ENCODE measurements at places on chromosomes 5 and 9. TPM values are rescaled to one million over a fixed set of nuclear protein-coding genes. Genes with fewer than 3 reads are reported as not detected.

The DOK3 gene
- polyA plus RNA-seq = 3.9 TPM

DNA sequence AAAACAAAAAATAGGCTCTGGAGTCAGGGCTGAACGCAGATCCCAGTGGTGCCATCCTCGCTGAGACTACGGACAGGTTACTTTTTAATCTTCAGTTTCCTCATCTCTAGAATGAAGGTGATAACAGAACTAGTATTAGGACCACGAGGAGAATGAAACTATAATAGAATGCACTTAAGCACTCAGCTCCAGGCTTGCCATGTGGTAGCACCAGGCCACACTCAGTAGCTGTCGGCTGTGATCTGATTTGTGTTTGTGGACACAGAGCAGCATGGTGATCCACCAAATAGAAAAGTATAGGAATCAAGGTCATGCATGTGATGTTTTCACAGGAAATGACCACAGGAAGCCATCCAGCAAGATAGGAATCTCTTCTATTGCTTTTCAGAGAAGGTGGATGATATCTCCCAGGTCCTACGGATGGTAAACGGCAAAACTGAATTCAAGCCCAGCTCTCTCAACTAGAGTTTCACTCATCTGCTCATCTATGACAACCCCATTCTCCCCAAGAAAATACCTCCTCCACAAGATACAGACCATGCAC is 498.0 kb downstream of the SPOCK1 start:
- DNase-seq = no peak

- no peak for DNase-seq
Measured at GRCh38 chr9:97689401-97690180, 7.5 kb downstream of the XPA start.

The NKD2 gene
- 25.3 TPM for polyA plus RNA-seq

GRCh38 chr9:75083188-75083970 is 4.6 kb downstream of the NMRK1 start:
- no peak for DNase-seq

The MOB3B gene
- 22.1 TPM for polyA plus RNA-seq

The ENTREP1 gene
- polyA plus RNA-seq = 2.9 TPM

The RANBP3L gene
- polyA plus RNA-seq = 0.29 TPM

- DNase-seq = no peak
Measured at GRCh38 chr5:103295871-103296270, 37.3 kb downstream of the MACIR start.

The PTGES gene
- 5.9 TPM for polyA plus RNA-seq

GRCh38 chr9:13705373-13705772 is 425.9 kb upstream of the MPDZ start:
- DNase-seq = no peak

The NMUR2 gene
- polyA plus RNA-seq = not detected

The OTP gene
- not detected for polyA plus RNA-seq

The SYNPO gene
- polyA plus RNA-seq = 93.2 TPM

- no peak for DNase-seq
Measured at GRCh38 chr9:135254176-135255032, 166.9 kb downstream of the OLFM1 start.

DNA sequence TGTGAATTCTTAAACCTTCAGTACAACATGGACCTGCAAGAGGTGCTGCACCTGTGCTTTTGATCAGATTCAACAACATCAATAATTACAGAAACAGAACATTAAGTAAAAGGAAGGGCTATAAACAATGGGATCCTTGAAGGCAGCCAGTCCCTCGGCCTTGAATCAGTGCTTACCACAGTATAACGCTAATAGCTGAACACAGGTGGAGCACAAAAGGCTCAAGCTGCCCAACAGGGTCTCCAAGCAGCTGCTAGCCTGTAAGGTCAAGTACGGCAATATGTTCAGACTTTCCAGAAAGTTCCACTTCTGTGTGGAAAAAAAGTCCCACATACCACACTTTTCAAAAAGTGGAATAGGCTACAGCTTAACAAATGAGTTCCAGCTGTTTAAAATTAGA is 61.9 kb upstream of the ITGA1 start:
- no peak for DNase-seq

The AGXT2 gene
- 45.7 TPM for polyA plus RNA-seq

The CNTNAP3B gene
- polyA plus RNA-seq = 18.6 TPM

DNA sequence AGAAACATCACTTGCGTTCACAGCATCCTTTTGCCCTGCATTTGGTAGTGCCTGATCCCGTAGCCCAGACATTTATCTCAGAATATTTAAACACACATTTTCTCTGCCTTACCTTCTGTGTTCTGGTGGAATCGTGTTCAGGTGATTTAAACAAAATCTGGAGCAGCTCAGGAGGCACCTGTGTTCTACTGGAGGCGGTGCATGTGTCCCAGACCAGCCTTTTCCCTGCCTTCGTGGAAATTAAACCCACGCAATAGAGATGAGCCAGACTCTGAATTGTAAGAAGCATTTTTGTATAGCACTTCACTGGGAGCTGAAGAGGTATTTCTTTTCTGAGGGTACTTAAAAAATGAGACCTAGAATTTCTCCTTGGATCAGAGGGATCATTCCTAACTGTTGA is 212.5 kb downstream of the MAST4 start:
- DNase-seq = no peak

DNA sequence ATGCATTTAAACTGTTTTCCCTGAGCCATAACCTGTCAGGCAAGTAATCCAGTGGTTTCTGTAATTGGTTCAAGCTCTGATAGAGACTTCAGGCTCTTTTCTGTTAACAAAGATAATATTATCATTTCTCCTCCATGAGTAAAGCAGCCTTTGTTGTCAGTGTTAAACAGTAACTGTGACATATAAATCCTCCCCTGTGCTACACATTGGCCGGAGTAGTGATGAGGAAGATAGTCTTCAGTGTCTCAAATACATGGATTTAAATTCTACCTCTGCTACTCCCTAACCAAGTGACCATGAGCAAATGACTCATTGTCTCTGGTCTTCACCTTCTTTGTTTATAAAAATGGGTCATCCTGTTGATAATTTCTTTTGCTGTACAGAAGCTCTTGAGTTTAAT is 615.5 kb upstream of the CHD1 start:
- DNase-seq = no peak

DNA sequence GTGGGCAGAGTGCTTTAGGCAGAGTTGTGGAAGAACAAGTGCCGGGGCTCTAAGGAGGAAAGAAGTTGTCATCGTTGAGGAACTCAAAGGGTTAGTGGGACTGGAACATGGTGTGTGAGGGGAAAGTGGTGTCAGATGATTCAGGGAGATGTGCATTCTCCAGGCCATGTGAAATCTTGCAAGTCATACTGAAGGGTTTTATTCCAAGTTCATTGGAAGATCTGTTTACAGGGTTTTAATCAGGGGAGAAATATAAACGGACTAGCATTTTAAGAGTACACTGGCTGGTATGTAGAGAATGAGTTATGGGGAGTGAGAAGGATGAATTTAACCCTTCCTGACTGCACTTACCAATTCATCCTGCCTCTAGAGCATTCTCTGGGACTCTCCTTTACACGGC is 49.3 kb downstream of the NR2F1 start:
- DNase-seq = no peak

The EXD3 gene
- 12.9 TPM for polyA plus RNA-seq

GRCh38 chr5:178416919-178417318 is 173.3 kb downstream of the COL23A1 start:
- no peak for DNase-seq

DNA sequence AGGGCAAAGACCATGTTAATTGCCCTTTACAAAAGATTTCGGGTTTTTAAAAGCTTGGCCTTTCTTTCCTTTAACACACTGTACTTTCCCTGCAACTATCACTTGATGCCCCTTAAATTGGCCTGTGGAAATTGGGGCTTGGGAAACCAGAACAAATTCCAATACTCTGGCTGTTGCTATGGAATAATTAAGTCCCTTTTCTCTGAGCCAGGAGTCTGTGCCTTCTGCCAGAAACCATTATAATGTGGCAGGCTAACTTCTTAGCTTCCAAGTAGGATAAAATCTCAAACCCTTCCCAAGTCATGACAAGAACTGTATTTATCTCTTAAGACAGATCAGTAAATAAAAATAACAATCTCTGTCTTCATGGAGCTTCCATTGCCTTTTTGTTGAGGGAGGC is 1.1 kb upstream of the SPINK1 start:
- no peak for DNase-seq

The IL9 gene
- polyA plus RNA-seq = not detected

The HMHB1 gene
- not detected for polyA plus RNA-seq

The PAPPA gene
- polyA plus RNA-seq = 1.6 TPM

DNA sequence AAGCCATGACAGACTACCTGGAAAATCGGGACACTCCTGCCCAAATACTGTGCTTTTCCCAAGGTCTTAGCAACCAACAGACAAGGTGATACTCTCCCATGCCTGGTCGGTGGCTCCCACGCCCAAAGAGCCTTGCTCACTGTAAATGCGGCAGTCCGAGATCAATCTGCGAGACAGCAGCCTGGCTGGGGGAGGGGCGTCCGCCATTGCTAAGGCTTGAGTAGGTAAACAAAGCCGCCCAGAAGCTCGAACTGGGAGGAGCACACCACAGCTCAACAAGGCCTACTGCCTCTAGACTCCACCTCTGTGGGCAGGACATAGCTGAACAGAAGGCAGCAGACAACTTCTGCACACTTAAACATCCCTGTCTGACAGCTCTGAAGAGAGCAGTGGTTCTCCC is 272.1 kb upstream of the CCNG1 start:
- DNase-seq = no peak

GRCh38 chr9:120435091-120435490 is 144.9 kb downstream of the CDK5RAP2 start:
- no peak for DNase-seq

DNA sequence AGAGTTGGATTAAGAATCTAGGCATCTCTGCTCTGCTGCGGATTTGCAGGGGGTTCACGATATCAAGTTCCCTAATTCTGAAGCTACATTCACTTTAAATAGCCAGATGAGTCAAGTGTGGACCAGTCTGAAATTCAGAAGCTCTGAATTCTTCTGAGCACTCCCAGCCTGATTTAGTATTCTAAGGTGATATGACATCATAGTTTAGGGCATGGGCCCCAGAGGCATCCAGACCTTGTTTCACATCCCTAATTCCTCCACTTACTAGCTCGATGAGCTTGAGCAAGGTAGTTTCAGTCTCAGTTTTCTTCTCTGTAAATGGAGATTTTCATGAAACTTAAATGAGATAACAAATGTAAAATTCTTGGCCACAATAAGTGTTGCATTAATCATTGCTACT is 65.2 kb downstream of the TMEM167A start:
- no peak for DNase-seq

DNA sequence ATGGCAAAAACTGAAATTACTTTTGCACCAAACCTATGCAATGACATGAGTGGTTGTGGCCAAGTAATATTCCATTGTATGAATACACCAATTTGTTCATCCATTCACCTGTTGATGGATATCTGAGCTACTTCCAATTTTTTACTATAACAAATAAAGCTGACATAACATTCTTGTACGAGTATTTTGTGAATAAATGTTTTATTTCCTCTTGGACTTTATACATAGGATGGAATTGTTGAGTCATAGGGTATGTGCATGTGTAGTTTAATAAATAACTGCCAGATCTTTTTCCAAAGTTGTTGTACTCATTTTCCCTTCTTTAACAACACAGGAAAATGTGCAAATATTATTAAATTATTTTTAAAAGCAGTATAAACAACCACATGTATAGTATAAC is 146.1 kb upstream of the ZNF462 start:
- no peak for DNase-seq

GRCh38 chr5:178895615-178896571 is at the start of gene ZFP2:
Gene ZFP2, plus strand, starts transcription at chr5:178895913. Its CDS starts 35,401 bp downstream, at chr5:178931314.
- DNase-seq = peak; percentile 58

The OR1J4 gene
- polyA plus RNA-seq = not detected

The ADCY2 gene
- 7.1 TPM for polyA plus RNA-seq

DNA sequence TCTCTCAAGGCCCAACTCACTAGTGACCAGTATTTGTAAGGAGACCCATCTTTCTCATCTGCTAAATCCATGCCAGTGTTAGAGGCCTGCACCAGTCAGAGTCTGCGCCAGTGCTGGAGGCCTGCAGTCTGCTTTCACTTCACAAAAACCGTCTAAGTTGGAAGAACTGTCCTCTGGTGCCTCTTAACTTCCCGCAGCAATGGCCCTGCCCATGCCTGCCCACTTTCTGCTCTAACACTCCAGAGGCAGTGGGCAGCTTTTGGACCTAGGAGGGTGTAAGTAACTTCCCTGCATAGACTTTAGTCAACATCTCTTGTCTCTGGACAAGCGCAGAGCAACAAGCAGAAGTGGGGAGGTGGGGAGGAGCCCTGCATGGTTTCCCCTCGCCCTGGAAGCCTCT is 152.9 kb downstream of the AUH start:
- DNase-seq = no peak

DNA sequence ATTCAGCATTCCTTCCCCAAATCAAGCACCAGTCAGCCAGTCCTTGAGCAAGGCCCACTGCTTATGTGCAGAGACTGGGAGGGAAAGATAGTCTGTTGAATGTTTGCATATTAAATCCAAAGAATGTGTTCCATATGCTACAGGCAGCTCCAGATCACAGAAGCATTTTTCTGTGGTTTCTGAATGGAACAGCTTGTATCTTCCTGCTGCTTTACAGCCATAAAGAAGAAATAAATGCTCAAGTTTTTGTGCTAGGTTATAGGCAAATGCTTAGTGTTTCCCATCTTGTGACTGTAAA is 310.3 kb downstream of the TRIM36 start:
- no peak for DNase-seq

The DNAJC18 gene
- 24.0 TPM for polyA plus RNA-seq

- DNase-seq = no peak
Measured at GRCh38 chr5:143533978-143534760, 130.7 kb upstream of the NR3C1 start.

The MEIKIN gene
- polyA plus RNA-seq = 0.36 TPM

DNA sequence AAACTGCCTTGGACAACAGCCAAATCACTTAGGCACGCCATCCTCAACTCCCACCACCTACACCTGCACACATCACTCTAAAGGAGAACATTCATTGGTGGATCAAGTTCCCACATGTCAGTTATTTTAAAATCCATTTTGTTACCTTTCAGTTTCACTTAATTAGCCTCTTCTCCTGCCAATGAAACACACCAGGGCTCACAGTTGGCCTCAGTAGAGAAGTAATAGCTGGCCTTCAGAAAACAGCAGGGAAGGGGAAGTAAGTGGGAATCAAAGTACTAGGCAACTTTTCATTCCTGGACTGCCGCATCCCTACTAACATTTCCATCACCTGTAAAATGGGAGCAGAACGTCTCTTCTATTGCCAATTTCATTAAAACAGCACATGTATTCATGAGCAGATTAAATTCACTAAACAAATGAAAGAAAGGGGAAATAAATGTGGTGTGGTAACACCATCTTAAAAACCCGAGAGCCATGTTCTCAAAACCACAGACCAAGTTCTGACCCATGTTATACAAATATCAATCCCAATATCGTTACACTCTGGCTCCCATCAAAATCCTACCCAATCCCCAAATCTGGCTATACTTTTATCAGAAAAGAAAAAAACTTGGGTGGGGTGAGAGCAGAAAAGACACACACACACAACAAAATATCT is 1.7 kb downstream of the SIL1 start:
- no peak for DNase-seq

The ARSI gene
- polyA plus RNA-seq = 2.2 TPM

The SPINK6 gene
- polyA plus RNA-seq = not detected

- no peak for DNase-seq
Measured at GRCh38 chr9:108748776-108749175, 107.0 kb downstream of the ACTL7B start.

The GZMA gene
- polyA plus RNA-seq = 0.67 TPM

The SMIM33 gene
- 0.07 TPM for polyA plus RNA-seq
